Stimulated activated naive CD4-positive, alpha-beta T cell (primary cell): ENCODE measurements at places on chromosomes 1 and 21.

DNA sequence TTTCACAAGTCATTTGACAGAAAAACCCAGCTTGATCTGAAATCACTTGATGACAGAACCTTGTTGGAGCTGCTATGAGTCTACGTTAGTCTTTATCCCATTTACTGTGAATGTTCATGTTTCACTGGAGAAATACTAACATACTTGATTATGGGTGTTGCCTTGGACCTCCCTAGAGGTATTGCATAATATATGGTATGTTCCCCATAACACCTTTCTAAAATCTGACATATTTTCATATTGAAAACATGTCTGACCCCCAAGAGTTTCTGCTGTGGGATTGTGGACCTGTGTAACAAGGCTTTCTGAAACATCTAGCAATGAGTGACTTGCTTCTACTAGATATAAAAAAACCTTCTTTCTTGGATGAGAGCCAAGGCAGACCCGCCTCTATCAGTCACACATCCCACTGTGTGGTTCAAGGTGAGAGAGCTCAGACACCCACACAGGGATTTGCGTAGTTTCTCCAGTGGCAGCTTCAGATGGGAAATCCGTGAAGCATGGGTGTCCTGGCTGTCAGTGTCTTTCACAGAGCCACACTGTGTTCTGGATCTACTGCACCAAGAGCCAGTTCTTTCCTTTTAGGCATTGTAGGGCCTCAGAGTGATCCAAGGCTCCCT is 4.6 kb downstream of the NENF start:
- DNase-seq, result no peak

GRCh38 chr1:121417325-121417923 is 232.6 kb downstream of the SRGAP2C start:
- no peak for DNase-seq

DNA sequence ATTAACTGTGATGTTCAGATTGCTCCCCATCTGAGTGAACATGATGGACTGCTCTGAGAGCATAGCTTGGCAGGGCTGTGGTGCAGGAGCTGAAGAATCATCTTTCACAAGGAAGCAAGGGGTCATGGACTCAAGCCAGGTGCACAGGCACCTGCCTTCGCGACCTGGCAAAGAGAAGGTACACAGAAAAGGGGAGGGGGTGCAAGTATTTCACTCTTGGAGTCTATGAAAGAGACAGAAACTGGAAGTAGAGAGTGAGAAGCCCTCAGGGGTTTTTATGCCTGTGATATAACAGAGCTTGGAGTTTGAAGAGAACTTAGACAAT is 232.6 kb upstream of the PLXNA2 start:
- DNase-seq, result no peak

- no peak for DNase-seq
Observed at GRCh38 chr1:178847396-178847849, 23.5 kb downstream of the ANGPTL1 start.

- DNase-seq, result no peak
Observed at GRCh38 chr1:205542367-205542766, 37.9 kb downstream of the CDK18 start.
